ENCODE measurements at places on chromosomes 3 and 15.

GRCh38 chr3:128780101-128780837, 54.3 kb downstream of the RAB7A start:
- DNase-seq, result no peak

GRCh38 chr3:43004282-43004681, 25.2 kb downstream of the GASK1A start:
- no peak for DNase-seq

DNA sequence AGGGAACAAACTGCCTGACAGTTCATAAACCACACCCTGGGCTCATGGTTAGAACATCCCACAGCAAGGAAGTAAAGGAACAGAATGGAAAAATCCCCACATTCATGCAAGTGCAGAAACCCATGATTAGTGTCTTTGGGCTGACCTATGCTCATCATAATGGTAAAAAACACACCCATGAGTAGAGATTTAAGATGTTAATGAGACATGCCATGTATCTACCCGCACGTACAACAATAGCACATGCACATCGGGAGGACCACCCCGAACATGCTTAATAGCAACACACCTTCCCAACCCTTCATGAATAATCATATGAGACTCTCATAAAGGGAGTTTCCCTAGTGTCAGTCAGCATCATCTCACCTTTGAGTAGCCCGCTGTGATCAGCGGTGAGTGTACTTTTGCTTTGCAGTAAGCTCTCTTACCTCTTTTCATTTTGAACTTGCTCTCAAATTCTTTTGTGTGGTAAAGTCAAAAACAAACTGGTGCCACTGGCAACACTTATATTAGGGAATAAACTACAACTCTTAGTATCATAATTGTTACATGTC, 23.2 kb downstream of the ZBED2 start:
- peak; percentile 49 for DNase-seq

DNA sequence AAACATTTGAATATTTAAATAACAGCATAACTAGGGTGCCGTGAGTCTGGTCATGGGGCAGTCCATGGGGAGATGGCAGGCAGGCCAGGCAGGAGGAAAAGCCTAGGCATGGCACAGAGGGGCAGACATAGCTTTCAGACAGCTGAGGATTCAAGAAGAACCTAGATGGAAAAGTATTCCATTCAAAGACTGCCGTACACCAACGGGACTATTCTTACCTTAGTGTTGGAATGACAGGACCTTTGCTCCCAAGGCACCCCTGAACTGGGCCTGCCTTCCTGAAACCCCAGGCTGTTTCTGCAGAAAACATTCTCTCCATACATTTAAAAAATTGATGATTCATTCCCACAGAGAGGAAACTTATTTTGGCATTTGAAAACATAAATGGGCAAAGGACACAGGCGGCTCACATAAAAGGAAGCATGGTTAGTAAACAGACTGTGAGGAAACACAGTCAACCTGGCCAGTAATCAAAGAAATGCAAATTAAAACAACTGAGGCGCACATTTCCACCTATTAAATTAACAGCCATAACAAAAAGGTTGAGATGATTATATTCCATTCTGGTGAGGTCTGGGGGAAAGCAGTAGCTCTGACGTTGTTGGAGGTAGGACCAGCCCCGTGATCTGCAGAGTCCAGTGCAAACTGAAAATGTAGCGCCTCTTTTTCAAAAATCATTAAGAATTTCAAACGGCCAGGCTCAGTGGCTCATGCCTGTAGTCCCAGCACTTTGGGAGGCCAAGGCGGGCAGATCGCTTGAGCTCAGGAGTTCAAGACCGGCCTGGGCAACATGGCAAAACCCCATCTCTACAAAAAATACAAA, 71.3 kb upstream of the SMAD3 start:
- no peak for DNase-seq

DNA sequence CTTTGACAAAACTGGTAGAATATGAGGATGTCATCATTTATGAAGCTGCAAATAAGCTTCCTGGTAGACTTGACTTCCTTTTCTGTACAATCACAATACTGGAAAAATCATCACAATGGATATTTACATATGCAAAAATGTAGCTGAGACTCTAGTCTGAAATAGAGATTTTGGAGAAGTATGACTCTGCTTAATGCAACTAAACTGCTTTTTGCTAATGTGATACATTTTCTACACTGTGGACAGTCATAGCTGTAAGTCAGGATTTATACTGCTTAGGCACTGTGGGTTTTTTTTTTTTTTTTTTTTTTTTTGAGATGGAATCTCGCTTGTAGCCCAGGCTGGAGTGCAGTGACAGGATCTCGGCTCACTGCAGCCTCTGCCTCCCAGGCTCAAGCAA, 34.5 kb upstream of the ST3GAL6 start:
- no peak for DNase-seq

GRCh38 chr3:74614107-74614967, at the start of gene CNTN3:
Gene CNTN3 (minus strand): TSS chr3:74614659. CDS start chr3:74521112, 93,547 bp downstream.
- DNase-seq, result no peak

GRCh38 chr3:6799264-6799915, 61.5 kb upstream of the GRM7 start:
- peak; percentile 56 for DNase-seq

GRCh38 chr15:25839638-25840156, 23.4 kb downstream of the ATP10A start:
- DNase-seq, result no peak

DNA sequence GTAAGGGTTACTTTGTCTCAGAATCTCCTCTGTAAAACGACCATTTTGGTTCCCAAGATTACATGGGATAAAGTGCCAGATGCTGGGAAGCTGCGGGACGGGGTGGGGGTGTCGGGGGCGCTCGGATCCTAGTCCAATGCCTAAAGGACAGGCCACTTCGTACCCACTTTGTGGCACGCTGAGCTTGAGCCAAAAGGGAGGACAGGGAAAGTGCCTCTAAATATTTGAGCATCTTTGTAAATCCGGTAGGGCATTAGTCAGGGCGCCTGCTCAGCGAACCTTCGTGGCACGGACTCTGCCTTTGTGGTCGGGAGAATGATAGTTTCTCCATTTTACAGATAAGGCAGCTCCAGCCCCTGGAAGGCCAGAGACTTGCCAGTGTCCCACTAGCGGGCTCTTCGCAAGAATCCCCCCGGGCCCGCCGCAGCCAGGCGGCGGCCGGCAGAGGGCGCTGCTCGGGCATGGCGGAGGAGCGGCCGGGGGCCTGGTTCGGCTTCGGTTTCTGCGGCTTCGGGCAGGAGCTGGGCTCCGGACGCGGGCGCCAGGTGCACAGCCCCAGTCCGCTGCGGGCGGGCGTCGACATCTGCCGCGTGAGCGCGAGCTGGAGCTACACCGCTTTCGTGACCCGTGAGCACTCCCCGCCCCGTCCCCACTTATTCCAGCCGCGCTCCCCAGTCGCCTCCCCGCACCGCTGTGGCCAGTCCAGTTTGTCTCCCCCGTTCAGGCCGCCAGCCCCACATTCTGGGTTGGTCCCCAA, 1.8 kb downstream of the RCCD1 start:
- DNase-seq, result peak; percentile 76

- DNase-seq, result no peak
Measured at GRCh38 chr15:32828507-32829186, 110.8 kb downstream of the GREM1 start.

DNA sequence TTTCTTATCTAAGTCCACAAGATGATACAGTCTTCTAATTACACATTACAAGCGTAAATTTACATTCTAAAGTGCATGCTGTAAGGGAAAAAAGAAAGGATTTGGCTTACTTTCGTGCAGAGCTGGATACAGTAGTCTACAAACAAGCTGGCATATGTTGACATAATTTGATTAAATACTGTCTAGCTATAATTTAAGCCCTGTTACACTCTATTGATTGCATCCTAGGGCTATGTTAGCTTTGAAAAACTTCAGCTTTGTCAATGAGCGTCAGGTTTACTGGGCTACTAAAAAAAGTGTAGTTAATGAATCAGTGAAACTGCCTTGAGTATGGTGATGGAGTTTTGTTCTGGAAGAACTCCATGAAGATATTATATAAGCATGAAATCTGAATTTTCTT, 24.5 kb upstream of the PLCL2 start:
- DNase-seq, result no peak

- no peak for DNase-seq
Measured at GRCh38 chr3:98541695-98542094, 9.9 kb downstream of the GPR15 start.

DNA sequence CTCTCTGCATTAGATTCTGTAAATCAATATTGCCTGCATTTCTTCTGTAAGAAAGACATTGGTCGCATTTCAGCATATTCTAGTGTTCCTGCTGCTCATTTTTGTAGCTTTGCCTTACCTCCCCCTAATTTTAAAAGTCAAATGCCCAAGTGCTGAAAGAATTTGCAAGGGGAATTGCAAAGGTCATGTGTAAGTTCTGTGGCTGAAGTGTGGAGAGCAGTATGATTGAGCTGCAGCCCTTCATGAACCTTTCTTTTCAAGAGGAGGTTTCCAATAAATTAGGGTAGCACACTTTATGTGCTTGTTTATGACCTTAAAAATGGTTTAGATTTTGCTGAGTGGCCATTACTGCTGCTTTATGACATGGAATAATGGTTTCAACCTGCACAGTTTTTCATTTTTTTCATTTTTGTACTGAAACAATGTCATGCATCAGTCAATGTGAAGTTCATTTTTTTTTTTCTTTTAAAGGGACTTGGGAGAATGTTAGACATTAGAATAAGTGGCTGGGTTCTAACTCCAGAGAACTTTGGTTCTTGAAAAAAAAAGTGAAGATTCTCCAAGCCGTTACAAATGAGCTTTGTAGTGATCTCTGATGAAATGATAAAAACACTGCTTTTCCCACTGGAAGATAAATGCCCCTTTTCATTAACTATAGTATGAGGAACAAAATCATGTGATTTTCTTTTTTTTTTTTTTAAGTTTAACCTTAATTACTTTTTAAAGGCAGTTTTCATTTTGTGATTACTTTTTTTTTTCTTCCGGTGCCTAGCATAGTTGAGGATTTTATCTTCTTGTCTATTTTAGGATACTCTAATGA, 99.6 kb downstream of the MITF start:
- DNase-seq, result no peak

Data from stimulated activated CD4-positive, alpha-beta T cell treated with anti-CD3 and anti-CD28 coated beads, Interleukin-15, amount 100 ng/mL, for 24 hours (primary cell).